ENCODE measurements at places on chromosomes 6 and 20.

DNA sequence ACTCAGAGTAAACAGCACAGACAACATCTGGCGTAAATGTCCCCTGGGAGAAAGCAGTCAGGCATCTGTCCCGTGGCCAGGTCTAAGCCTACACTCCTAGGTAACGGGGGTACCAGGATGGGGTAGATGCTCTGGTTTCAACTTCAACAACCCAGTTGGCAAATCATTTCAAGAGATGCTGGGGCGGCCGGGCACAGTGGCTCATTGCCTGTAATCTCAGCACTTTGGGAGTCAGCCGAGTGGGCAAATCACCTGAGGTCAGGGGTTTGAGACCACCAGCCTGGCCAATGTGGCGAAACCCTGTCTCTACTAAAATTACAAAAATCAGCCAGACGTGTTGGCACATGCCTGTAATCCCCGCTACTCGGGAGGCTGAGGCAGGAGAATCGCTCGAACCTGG lies 12.3 kb downstream of the PREX1 start:
- DNase-seq, result no peak

DNA sequence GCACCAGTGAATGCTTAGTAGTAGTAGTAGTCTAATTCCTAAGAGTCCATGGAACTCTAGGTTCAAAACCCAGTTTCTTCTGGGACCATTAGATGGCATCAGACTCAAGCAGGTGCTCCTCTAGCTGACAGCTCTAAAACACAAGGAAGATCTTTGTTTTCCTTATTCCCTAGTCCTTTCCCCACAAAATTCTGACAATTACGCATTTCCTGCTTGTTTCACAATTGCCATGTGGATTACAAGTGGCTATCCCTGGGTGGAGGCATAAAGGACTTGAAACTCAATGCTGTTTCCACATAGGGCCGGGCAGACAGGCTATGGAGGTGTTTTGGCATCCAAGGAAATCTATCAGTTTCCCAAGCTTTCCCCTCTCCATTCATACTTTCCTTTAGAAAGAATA lies 9.2 kb upstream of the HLA-DOB start:
- no peak for DNase-seq

DNA sequence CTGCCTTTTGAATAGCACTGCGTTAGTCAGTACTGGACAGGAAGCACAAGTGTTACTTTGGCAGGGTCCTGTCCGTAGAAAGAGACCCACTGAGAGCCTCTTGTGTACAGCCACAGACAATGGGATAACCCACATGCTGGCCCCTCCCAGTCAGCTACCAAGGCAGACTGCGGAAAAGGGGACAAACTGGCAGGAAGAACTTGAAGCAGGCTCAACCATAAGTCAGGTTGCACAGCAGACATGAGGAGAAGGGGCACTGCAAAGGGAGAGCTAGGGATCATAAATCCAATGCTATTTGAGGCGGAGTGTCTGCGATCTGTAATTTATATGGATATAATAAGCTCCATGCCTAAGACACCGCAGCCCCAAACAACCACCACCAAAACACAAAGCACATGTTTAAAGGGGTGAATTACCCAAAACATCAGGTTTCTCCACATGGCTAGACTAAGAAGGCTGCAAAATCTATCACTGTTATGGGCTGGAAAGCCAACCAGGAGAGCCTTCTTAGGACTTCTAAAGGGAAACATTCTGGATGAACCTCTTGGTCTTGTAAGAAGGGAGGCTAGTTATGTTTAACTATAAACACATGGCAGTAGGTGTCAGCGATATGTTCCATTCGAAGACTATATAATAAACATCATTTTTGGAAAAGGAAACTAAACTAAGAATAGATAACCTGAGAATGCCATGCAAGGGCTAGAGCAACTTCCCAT lies 141.7 kb downstream of the BACH2 start:
- no peak for DNase-seq

GRCh38 chr20:46293084-46293483 lies 15.2 kb downstream of the CDH22 start:
- DNase-seq, result no peak

GRCh38 chr20:6060213-6060612 lies 6.4 kb upstream of the LRRN4 start:
- no peak for DNase-seq

DNA sequence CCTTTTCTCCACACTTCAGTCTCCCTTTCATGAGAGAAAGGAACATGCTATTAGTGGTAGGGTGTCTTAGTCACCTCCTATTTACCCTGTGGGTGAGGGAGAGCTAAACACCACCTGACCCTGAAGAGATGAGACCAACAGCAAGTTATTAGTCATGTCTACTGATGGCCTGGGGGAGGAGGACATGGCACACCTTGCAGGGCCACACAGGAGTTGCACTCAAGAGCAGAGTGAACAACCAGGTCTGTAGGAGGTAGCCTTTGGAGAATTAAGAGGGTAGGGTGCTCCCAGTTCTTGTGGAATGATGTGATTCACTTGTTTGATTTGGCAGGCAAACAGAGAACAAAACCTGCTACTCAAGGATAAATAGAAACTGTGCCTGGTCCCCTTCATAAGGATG lies 82.7 kb upstream of the FABP7 start:
- DNase-seq, result no peak

DNA sequence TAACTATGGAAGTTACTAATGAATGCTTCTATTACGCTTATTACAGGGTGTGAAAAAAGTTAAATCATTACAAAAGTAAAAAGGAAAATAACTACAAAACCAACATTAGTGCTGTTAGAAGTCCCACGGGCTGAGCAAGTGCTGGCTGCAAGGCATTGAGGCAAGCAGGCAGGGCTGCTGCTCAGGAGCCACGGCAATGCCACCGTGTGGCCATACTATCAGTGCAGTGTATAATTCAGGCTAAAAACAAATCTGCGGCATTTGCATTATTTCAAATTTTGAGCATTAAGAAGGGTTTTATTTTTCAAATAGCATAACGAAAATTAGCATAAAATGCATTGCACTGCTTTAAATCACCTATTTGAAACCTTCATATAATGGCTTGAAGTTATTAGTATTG lies 17.1 kb downstream of the IFNGR1 start:
- DNase-seq, result no peak

- DNase-seq, result no peak
These were observed 15.2 kb downstream of the APMAP start for GRCh38 chr20:24977336-24977735.

GRCh38 chr6:160254467-160255312 lies 3.9 kb downstream of the SLC22A2 start:
- no peak for DNase-seq

DNA sequence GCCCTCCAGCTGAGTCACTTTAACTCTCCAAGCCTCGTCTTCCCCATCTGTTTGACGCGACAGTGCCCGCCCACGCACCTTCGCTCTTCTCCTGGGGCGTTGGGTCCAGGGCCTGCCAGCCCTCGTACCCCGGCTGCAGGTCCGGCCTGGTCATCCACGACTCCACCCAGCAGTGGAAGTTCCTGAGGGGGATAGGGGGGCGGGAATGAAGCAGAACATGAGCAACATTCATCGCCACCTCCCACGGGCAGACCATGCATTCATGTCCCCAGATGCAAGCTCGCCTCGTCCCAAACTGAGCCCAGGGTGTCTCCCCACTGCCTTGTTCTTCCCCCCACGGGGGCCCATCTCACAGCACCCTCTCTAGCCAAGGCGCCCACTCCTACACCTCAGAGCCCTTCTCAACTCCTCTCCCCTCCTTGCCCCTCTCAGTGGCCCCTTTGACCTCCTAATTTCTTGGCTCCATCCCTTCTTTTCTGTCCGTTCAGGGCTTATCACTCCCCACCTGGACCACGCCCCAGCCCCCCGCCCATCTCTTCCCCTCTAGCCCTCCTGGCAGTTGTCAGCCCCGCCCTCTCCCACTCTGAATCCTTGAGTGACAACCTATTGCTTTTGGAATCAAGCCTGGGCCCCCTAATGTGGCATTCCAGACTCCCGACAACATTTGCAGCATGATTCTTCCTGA lies 23.7 kb downstream of the TGM2 start:
- no peak for DNase-seq

- DNase-seq, result no peak
These were observed 155.9 kb downstream of the MYLK4 start for GRCh38 chr6:2594868-2595267.

DNA sequence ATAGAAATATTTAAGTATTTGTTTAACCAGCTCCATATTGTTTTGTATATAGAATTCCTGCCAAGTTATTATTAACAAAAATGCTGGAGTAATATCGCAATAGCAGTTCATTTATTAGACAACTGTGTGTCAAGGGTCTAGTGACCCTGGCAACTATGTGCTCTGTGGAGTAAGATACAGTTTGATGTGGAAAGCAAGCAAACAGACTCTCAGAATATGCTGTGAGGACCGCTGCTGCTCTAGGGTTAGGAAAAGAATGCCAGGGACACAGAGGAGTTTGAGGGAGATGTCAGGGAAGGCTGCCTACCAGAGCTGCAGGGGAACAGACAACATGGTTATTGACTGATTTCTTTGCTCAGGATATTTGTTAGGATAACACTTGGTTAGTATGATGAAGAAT lies 71.2 kb downstream of the HIVEP1 start:
- DNase-seq, result no peak

Data from CD4-positive, alpha-beta T cell treated with Interleukin-6 at 100 ng/mL for 8 hours (primary cell).